ENCODE measurements at places on chromosomes 2 and 18. TPM values are rescaled to one million over a fixed set of nuclear protein-coding genes. Genes with fewer than 3 reads are reported as not detected.

The GPR39 gene
- total RNA-seq = 0.28 TPM

The IL1RL1 gene
- 0.14 TPM for total RNA-seq

The COL4A4 gene
- total RNA-seq = 0.14 TPM

The C2orf80 gene
- total RNA-seq = not detected

The TSPYL6 gene
- not detected for total RNA-seq

The MYL12B gene
- 390 TPM for total RNA-seq

The KCNG3 gene
- total RNA-seq = not detected

Data from smooth muscle cell of bladder (primary cell).